Suppressor macrophage treated with lipopolysaccharide for 1 hour (primary cell): ENCODE measurements at places on chromosomes 4 and X.

DNA sequence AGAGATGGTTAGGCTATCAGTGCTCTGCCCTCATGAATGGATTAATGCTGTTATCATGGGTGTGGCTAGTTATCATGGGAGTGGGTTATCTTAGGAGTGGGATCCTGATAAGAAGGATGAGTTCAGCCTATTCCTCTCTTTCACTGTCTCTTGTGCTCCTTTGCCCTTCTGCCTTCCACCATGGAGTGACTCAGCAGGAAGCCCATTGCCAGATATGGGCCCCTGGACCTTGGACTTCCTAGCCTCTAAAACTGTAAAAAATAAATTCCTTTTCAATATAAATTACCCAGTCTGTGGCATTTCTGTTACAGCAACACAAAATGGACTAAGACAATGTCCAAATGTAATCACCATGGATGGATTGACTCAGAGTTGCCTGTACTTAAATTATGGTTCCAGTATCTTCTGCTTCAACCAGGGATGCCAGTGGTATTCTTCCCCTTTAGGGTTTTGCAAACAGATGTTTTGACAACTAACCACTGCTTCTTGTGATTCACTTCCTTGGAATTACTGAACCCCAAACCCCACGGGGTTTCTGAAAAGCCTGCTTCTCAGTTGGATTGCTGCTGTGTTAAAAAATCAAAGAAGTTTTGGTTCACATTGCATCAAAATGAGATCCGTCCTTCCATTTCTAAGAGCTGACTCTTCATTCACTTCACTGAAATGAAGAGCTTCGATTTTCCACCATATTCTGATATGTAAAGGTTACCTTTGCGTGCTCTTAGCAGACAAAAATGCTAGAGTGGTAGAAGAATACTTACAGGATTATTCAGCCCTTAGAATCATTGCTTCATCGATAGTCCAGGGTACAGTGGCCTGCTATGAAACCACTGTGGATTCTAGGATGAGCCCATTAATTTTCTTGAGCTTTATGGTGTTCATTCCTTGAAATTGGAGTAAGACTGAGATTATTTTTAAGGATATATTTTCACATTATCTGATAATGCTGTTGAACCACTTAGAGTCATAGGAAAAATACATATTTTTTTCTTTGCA is 107.7 kb downstream of the FRMPD4 start:
- DNase-seq: no peak

GRCh38 chr4:58738375-58738774 is 1628.2 kb upstream of the IGFBP7 start:
- no peak for DNase-seq

- DNase-seq: peak; percentile 55
These were observed 4.6 kb upstream of the TLR2 start for GRCh38 chr4:153679486-153679885.

DNA sequence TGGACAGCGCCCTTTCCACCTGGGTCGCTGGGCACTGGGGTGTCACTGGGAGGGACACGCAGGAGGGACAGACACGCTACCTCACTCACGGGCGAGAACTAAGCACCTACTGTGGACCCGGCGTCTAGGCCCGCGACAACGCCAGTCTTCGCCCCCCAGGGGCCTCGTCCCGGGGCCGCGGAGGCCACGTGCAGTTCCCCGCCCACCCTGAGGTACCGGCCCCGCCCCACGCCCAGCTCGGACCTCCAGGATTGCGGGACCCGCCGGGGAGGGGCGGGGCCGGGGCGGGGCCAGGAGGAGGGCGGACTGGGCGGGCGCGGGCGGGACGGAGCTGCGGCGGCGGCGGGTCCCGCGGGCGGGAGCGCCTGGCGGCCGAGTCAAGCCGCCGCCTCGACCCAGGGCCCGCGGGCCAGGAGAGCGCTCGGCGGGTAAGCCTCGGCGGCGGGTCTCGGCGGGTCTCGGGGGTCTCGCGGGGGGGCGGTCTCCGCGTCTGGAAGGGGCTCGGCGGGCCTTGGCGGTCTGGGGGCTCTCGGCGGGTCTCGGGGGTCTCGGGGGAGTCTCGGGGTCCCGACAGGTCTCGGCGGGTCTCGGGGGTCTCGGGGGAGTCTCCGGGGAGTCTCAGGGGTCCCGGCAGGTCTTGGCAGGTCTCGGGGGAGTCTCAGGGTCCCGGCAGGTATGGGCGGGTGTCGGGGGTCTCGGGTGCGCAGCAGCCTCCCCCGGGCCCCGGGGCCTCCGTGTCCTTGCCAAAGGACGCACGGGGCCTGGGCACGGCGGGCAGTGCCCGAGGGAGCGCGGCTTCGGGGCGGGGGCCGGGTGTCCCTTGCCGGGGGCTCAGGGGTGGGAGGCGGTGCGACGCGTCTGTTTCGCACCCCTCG is at the start of gene SH3BP2:
Gene SH3BP2 (plus strand): TSS at position 375 of the 875 bp plus-strand sequence. CDS start 27,533 bp downstream, outside the sequence.
- peak; percentile 95 for DNase-seq

- DNase-seq: peak; percentile 24
These were observed 1.8 kb downstream of the DKK2 start for GRCh38 chr4:107034091-107034995.

GRCh38 chr4:6504900-6505496 is 32.6 kb upstream of the PPP2R2C start:
- DNase-seq: no peak

- DNase-seq: no peak
These were observed 161.3 kb downstream of the ATP10D start for GRCh38 chr4:47646372-47646771.
